Activated naive CD8-positive, alpha-beta T cell treated with anti-CD3 and anti-CD28 coated beads for 36 hours (primary cell): ENCODE measurements at places on chromosomes 1 and 21. TPM values are rescaled to one million over a fixed set of nuclear protein-coding genes. Genes with fewer than 3 reads are reported as not detected.

DNA sequence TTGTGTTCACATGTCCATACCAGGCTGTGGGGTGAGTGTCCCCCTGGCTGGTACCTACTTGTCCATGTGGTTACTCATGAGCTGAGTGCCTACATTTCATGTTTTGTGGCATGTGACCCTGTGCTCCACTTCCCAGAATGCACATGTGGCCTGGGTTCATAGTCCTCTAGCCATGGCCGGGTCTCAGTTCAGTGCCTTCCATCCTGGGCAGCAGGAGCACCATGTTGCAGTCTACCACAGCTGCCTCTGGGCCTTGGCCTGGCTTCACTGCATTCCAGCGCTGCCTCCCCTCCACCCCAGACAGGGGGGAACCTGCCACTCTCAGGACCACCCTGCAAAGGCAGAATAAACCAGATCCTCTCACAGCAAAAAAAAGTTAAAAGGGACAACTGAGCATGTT, 5.5 kb downstream of the CEPT1 start:
- H3K36me3 ChIP-seq = peaks cover 34% of the 10 kb centered on the region
- H3K4me1 ChIP-seq = peaks cover 76% of the 10 kb centered on the region
- DNase-seq = no peak
- peak overlapping the region; percentile 75 for H3K27ac ChIP-seq
- H3K27me3 ChIP-seq = no peaks in the 10 kb centered on the region
- H3K4me3 ChIP-seq = peak overlapping the region; percentile 9

CNKSR1 gene
- total RNA-seq = 2.2 TPM

GRCh38 chr1:51699391-51699790, 82.5 kb downstream of the OSBPL9 start:
- H3K27me3 ChIP-seq = no peaks in the 10 kb centered on the region
- H3K4me3 ChIP-seq = no peak overlapping the region
- peaks cover 4% of the 10 kb centered on the region for H3K36me3 ChIP-seq
- H3K27ac ChIP-seq = no peak overlapping the region
- DNase-seq = no peak

DNA sequence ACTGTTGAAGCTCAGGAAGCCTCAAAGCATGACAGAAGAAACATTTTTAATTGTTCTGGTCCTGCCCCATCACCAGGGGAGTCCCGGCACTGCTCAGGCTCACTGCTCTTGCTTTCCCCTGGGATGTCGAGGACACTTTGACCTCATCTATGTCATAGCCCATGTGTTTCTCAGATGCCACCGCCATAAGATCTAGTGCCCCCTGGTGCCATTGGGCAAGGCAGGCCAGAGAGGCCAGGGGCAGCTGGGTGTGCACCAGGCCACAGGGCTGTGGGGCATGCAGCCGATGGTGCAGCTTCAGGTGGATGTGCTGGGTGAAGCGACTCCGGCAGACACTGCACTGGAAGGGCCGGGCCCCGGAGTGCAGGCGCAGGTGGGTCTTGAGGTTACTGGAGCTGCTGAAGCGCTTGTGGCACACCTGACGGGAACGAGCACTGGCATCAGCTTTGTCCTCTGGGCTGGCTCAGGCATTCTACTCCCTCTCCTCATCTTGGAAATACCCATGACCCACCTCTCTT, 7.7 kb upstream of the CRYBG2 start:
- H3K27me3 ChIP-seq = peaks cover 16% of the 10 kb centered on the region
- no peaks in the 10 kb centered on the region for H3K36me3 ChIP-seq
- no peak overlapping the region for H3K27ac ChIP-seq
- no peak for DNase-seq
- H3K4me3 ChIP-seq = no peak overlapping the region

GRCh38 chr21:24424776-24425175, 1182.5 kb downstream of the MRPL39 start:
- DNase-seq = no peak
- H3K27ac ChIP-seq = no peak overlapping the region
- H3K4me1 ChIP-seq = peaks cover 7% of the 10 kb centered on the region
- no peak overlapping the region for H3K4me3 ChIP-seq
- peaks cover 4% of the 10 kb centered on the region for H3K36me3 ChIP-seq
- peaks cover 5% of the 10 kb centered on the region for H3K27me3 ChIP-seq

NFASC gene
- 0.37 TPM for total RNA-seq

DNA sequence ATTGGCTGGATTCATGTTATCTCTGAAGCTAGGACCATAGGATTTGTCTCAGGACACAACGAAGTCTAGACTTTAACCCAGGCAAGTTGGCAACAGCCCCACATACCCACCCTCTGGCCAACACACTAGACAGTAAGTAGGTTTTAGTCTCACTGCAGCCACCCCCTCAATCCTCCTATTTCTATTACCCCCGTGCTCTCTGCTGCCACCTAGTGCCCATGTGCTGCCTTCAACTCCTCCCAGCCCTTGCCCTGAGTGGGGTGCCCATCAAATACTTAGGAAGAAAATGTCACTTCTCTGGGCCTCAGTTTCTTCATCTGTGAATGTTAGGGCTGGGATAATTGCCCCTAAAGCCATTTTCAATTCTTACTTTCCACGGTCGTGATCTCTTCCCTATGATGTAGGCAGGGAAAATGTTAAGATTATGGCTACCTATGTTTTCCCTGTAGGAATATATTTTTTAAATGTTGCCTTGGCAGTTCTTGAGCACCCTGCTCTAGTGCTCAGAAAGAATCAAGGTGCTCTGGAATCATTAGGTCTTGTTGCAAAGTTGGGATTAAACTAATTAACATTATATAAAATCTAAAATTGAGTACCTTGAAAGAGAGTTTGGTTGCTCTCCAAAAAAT, 213.0 kb downstream of the LMX1A start:
- no peak overlapping the region for H3K4me3 ChIP-seq
- H3K36me3 ChIP-seq = no peaks in the 10 kb centered on the region
- no peak overlapping the region for H3K27ac ChIP-seq
- peak; percentile 7 for DNase-seq
- no peaks in the 10 kb centered on the region for H3K4me1 ChIP-seq
- peaks cover 34% of the 10 kb centered on the region for H3K27me3 ChIP-seq

DNA sequence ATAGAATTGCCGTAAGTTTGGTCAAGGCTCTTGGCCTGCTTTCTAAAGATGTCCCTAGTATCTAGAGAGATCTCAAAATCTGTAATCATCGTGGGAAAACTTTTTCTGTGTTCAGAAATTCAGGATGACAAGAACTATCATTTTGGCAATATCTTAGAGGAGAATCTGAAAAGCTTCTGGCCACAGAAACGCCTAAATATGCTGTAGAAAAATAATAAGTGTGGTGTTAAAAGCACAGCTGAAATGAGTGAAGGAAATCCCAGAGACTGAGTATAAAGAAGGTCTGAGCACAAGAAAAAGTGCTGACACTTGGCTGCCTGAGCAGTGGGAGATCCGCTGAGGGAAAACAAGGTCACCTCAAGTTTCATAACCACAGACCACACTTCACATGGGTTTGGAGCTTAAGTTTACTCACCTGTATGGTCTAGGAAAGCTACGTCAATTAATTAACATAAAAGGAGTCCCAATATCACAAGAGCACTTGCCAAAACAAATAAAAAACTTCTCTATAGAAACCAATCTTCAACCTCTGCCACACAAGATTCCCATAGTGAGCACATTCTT, 235.2 kb upstream of the IRF2BP2 start:
- H3K27ac ChIP-seq = peak overlapping the region; percentile 99
- H3K36me3 ChIP-seq = peaks cover 11% of the 10 kb centered on the region
- no peaks in the 10 kb centered on the region for H3K27me3 ChIP-seq
- H3K4me3 ChIP-seq = peak overlapping the region; percentile 7

DNA sequence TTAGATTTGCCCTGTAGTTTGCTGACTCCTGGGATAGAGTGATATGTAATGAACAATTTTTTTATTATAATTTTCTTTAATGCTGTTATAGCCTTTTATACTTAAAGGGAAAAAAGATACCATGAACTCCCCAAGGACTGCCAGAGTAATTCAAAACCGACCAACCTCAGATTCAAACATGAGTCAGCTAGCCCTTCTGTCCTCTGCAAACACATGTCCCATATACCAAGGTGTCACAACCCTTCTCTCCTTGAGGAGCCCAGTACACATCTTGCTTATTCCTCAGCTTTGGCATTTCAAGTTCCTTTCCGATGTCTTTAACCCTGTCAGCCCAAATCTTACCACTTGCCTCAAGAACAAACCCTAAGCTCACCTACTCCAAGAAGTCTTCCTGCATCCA, 184.9 kb downstream of the KCNH1 start:
- H3K4me3 ChIP-seq = no peak overlapping the region
- H3K4me1 ChIP-seq = no peaks in the 10 kb centered on the region
- H3K36me3 ChIP-seq = no peaks in the 10 kb centered on the region
- no peak overlapping the region for H3K27ac ChIP-seq

GRCh38 chr1:12141163-12141850, 25.5 kb upstream of the TNFRSF1B start:
- no peak for DNase-seq
- H3K27ac ChIP-seq = no peak overlapping the region
- no peaks in the 10 kb centered on the region for H3K36me3 ChIP-seq
- H3K27me3 ChIP-seq = no peaks in the 10 kb centered on the region

ACOT11 gene
- total RNA-seq = 1.3 TPM

- no peaks in the 10 kb centered on the region for H3K27me3 ChIP-seq
- H3K36me3 ChIP-seq = no peaks in the 10 kb centered on the region
- no peak overlapping the region for H3K4me3 ChIP-seq
Measured at GRCh38 chr1:153598309-153599172, 14.4 kb downstream of the S100A16 start.

DNA sequence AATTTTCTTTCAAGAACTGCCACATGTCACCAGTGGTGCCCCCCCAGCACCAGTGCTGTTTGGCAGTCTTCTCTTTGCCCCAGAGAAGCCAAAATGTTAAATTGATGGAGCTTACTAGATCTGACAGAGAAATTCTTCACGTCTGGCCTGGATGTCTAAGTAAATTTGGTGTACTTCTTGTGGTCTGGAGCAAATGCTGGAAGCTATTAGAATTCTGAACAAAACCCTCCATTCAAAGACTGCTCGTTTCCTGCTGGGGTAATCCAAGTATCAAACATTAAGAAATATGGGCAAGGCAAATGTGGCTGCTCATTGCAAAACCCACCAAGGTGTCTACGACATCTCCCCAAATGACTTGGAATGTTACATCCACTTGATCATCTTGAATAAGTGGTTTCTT, 92.3 kb downstream of the ROR1 start:
- no peak overlapping the region for H3K27ac ChIP-seq
- no peaks in the 10 kb centered on the region for H3K4me1 ChIP-seq
- no peaks in the 10 kb centered on the region for H3K27me3 ChIP-seq
- no peak for DNase-seq
- no peak overlapping the region for H3K4me3 ChIP-seq
- no peaks in the 10 kb centered on the region for H3K36me3 ChIP-seq

SPRR2A gene
- not detected for total RNA-seq

- H3K27ac ChIP-seq = no peak overlapping the region
- no peaks in the 10 kb centered on the region for H3K4me1 ChIP-seq
- no peaks in the 10 kb centered on the region for H3K36me3 ChIP-seq
- H3K27me3 ChIP-seq = no peaks in the 10 kb centered on the region
- H3K4me3 ChIP-seq = no peak overlapping the region
Measured at GRCh38 chr1:48227165-48228013, 4.9 kb downstream of the SLC5A9 start.

DNA sequence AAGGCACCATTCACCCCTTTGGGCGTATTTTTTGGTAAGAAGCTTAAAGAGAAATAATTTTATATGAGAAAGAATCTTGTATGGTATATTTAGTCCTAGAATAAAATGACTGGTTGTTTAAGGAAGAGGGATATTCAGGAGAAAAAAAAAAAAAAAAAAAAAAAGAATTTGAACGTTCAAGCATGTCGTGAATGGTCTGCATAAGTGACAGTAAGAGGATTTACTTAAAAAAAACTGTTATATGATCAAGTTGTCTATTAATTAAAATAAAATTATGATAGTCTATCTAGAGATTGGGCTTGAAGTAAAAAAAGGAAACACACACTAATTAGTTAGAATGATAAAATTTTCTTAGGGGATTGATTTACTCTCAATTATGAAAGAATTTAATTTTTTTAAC, 11.7 kb upstream of the OR14I1 start:
- H3K4me3 ChIP-seq = no peak overlapping the region
- no peak for DNase-seq
- no peak overlapping the region for H3K27ac ChIP-seq
- no peaks in the 10 kb centered on the region for H3K36me3 ChIP-seq

- no peak overlapping the region for H3K4me3 ChIP-seq
- no peak overlapping the region for H3K27ac ChIP-seq
- no peaks in the 10 kb centered on the region for H3K27me3 ChIP-seq
- peaks cover 10% of the 10 kb centered on the region for H3K36me3 ChIP-seq
Measured at GRCh38 chr1:6077919-6078318, 32.2 kb downstream of the KCNAB2 start.

GRCh38 chr1:94299627-94300553, 62.5 kb upstream of the ARHGAP29 start:
- H3K27ac ChIP-seq = no peak overlapping the region
- no peak overlapping the region for H3K4me3 ChIP-seq
- H3K36me3 ChIP-seq = no peaks in the 10 kb centered on the region
- no peaks in the 10 kb centered on the region for H3K4me1 ChIP-seq
- no peak for DNase-seq
- H3K27me3 ChIP-seq = peaks cover 22% of the 10 kb centered on the region

- H3K4me3 ChIP-seq = no peak overlapping the region
- no peaks in the 10 kb centered on the region for H3K4me1 ChIP-seq
- H3K27ac ChIP-seq = no peak overlapping the region
- H3K27me3 ChIP-seq = peaks cover 17% of the 10 kb centered on the region
- no peaks in the 10 kb centered on the region for H3K36me3 ChIP-seq
Measured at GRCh38 chr1:220300442-220301121, 28.3 kb upstream of the RAB3GAP2 start.

DNA sequence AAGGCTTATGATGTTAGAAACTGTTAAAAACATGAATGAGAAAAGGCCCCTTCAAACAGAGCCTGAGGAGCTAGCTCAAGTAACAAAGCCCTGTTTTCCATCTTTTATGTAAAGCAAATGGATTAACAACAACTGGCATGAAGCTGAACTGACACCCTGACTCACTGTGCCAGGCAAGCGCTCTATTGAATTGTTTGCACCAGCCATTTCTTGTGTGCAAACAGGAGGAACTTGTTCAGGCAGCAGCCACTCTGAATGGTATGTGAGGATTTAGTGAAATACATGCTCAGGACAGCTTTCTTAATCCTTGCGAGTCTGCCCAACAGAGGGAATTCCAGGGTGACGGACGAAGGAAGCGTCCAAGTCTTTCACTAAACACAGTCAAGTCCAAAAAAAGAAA, 291.1 kb upstream of the ADGRL2 start:
- H3K4me1 ChIP-seq = no peaks in the 10 kb centered on the region
- no peak overlapping the region for H3K4me3 ChIP-seq
- no peaks in the 10 kb centered on the region for H3K27me3 ChIP-seq
- H3K36me3 ChIP-seq = no peaks in the 10 kb centered on the region
- DNase-seq = no peak
- H3K27ac ChIP-seq = no peak overlapping the region

- H3K36me3 ChIP-seq = peaks cover 15% of the 10 kb centered on the region
- no peaks in the 10 kb centered on the region for H3K27me3 ChIP-seq
- DNase-seq = no peak
- H3K27ac ChIP-seq = no peak overlapping the region
- H3K4me1 ChIP-seq = peaks cover 23% of the 10 kb centered on the region
Measured at GRCh38 chr1:36352125-36352909, 28.9 kb upstream of the EVA1B start.
